ENCODE measurements at places on chromosomes 2 and 18. TPM values are rescaled to one million over a fixed set of nuclear protein-coding genes. Genes with fewer than 3 reads are reported as not detected.

The ALLC gene
- total RNA-seq = not detected

The ARHGEF4 gene
- total RNA-seq = 1.0 TPM

The INPP5D gene
- 0.14 TPM for total RNA-seq

The MATN3 gene
- 2.3 TPM for total RNA-seq

The CIDEA gene
- total RNA-seq = 0.14 TPM

The NOL4 gene
- not detected for total RNA-seq

The DSC1 gene
- total RNA-seq = not detected

The HOXD3 gene
- 2.6 TPM for total RNA-seq

The LYPD6 gene
- 12.0 TPM for total RNA-seq

The VIL1 gene
- not detected for total RNA-seq

The PFN4 gene
- total RNA-seq = 0.29 TPM

The ANXA4 gene
- total RNA-seq = 32.8 TPM

The FAM237A gene
- total RNA-seq = not detected

The KIF5C gene
- total RNA-seq = 0.14 TPM

The IL18R1 gene
- 0.43 TPM for total RNA-seq

The SAG gene
- not detected for total RNA-seq

The CPLX4 gene
- total RNA-seq = not detected

The SMPD4 gene
- 23.6 TPM for total RNA-seq

Measured in placental pericyte (primary cell).